NCI-H1694 (cell line): ENCODE measurements at places on chromosomes 3 and 15.

DNA sequence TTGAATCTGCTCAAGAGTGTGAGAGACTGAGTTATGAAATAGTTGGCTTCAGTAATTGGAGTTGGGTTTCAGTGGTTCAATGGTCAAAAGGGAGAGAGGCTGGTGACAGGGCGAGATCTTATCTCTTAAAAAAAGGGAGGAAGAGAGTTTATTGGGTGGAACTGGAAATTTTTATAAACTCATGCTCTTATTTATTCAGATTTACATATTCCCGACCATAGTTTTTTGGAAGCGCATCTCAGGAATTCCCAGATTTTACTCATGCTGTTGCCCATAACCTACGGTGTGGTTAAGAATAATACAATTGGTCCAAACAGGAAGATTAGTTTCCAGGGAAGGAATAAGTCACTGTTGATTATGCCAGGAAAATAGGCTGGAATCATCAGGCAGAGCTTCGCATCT, 41.4 kb downstream of the CD200 start:
- no peak for DNase-seq

- DNase-seq: no peak
These were observed 793 bp downstream of the APOD start for GRCh38 chr3:195582947-195583346.

DNA sequence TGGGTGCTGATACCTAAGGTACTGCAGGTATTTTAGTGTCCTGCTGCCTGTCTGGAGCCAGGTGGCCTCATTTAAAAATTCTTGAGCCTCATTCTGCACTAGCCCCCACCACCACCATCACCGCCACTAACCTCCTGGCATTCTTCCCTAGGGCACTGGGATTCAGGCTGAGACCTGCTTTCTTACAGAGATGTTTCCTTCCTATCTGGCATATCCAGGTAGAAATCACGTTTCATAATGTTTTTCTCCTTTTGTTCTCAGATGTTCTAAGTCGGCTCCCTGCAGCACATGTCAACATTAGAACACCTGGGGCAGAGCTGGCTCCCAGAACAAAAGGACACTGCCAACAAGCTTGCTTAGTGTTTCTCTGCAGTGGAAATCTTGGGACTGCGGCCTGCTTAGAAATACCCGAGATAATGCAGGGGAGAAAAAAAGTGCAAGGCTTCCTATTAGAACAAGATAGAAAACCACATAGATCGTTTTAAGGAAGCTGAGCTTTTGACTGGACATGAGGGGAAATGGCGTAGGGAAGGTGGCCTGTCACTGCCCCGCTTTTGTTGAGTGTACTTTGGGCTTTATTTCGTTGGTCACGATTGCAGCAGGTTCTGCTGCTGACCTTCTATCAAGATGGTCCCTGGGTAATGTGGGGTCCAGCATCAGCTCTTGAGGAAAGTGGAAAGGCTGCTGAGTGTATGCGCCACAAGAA, 59.6 kb upstream of the PPARG start:
- no peak for DNase-seq

DNA sequence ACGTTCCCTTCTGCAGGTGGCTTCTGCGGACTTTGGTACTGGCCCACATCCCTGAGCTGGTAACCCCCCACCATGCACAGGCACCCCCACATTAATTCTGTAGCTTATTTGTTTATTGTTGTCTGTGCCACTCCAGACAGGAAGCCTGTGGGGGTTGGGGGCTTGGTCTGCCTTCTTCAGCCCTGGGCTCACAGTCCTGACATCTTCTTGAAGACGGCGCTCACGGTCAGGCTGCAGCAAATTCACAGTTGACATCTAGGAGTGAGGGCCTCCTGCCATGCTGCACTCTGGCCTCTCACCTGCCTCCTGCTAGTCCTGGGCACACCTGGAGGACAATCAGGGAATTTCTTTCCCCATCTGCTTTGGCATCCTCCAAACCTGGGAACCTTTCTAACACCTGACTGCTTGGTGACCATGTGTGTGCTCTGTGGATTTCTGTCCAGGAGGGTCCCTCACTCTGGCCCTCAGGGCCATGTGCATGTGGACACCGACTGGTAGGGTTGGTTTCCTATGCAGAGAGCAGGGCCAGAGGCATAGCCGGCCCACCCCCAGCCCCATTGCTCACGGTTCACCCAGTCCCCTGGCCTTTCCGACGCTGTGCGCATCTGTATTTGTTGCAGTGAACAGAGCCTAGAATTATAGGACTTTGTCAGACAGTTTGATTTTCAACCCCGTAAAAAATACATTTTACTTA, 68.8 kb downstream of the APBA2 start:
- no peak for DNase-seq

DNA sequence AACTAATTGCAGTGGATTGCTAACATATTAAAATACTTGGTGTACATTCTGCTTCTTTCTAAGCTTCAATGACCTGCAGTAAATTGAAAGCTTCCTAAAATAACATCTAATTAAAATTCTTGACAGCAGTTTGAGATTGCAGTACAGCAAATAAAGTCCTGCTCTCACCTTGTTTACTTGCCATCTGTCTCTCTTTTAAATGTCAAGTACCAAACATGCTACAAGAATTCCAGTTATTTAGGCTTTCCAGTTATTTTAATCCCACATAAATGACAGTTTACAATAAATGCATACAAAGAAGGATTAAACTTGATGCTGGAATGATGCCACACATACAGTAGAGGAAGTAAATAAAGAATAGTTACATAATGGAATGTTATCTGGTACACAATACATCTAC, 33.2 kb downstream of the CBLB start:
- peak; percentile 17 for DNase-seq

- DNase-seq: no peak
These were observed 4.9 kb downstream of the BTD start for GRCh38 chr3:15606434-15606891.

DNA sequence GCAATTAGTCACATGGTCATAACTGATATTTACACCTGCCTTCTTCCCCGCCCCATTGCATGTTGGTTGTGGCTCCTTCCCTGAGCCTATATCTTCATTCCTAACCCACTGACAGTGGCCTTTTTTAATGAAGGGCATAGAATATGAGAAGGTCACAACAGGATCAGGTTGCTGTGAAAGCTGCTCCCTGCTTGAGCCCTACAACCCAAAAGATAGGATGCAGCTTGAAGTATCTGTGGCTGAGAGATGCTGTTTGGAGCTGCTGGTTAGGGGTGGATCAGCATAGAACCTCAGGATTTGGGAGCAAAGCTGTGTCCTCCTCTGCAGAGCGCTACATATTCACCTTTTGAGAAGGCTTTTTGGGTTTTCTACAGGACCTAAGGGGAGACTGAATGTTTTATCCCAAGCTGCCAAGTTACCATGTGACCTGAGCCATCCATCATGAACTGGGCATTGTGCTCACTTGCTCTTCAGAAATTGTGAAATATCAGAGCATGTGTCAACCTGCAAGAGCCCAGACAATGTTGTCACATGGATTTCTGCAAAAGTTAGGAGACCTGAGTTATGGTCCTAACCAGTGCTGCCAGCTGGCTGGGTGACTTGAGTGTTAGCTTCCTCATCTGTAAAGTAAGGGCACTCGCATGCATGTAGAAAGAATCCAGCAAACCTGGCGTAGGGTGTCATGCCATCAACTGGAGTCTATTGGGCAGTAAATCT, 49.8 kb upstream of the ARL8B start:
- DNase-seq: no peak
